Stimulated activated CD8-positive, alpha-beta memory T cell treated with anti-CD3 and anti-CD28 coated beads, Interleukin-4, amount 100 ng/mL, for 4 hours (primary cell): ENCODE measurements at places on chromosomes 13 and 19.

GRCh38 chr13:51003642-51004041, 94.1 kb downstream of the RNASEH2B start:
- DNase-seq: no peak

DNA sequence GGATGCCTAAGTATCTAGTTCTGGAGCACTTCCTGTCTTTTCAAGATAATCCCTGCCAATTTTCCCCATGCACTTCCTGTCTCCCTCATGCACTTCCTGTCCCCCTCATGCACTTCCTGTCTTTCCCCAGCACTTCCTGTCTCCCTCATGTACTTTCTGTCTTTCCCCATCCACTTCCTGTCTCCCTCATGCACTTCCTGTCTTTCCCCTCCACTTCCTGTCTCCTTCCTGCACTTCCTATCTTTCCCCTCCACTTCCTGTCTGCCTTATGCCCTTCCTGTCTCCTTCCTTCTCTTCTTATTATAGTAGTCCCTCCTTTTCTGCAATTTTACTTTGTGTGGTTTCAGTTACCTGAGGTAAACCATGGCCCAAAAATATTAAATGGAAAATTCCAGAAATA, 3.0 kb upstream of the TNNT1 start:
- DNase-seq: no peak

DNA sequence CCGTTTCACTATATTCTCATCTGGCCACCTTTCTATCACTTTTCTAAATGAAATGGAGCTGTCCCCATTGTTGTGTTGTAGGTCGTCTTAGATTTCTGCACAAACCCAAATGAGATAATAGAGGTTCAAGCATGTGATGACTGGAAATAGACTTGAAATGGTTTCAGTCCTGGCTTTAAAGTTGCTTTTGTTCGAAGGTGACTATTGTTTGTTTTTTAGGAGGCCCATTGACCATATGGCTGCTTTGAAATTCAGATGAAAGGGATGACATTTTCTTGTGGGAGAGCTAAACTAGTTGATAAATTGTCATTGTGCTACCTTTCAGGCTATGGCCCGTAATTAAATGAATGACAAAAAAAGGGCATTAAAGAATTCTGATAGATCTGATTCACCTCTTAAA, 583.7 kb downstream of the GPC6 start:
- no peak for DNase-seq

DNA sequence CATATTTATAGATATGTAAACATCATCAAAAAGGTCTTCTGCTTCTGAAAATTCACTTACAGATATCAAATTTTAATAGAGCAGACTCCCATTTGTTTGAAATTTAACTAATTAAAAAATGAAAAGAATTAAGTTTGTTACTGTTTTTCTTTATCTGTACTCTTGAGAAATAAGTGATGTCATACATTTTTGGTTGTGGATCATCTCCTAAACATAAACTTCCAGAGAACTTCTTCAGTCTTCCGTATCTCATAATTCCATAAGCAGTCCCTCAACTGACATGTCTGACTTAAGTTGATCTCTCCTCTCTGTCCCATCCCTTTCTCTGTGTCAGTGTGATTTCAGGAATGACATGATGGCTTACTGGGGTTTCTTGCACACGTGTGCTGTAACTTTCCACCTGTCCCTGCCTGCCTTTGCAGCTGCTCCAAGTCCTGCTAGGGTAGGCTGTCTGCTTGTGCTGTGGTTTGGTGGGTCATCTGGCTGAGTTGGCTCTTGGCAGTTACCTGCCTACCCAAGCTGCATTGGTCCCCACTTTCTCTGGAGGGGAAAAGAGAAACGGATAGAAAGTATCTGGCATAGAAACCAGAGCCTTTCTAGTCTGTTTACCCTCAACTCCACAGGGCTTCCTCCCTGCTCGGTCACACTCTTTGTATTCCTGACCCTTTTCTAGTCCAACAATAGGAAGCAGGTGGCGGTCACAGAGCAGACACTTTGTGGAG, 127.1 kb downstream of the GGACT start:
- no peak for DNase-seq

DNA sequence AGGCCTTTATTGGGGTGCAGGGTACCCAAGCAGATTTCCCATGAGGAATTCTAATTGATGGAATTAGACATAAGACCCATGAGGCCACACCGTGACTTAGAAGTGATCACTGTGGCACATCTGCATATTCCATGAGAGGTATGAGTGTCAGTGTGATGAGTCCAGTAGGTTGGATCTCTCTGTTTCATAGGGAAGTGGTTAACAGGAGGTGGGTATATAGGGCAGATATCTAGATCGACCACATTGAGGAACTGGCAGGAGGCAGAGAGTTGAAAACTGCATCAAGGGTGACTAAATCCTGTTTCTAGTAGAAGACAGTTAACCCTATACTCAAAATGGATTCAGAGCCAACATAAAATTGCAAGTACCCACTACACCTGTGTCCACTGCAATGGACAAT, 68.6 kb upstream of the MIR17HG start:
- no peak for DNase-seq

GRCh38 chr19:33960566-33960965, 163.9 kb downstream of the KCTD15 start:
- no peak for DNase-seq

- DNase-seq: no peak
Observed at GRCh38 chr13:110360598-110360997, 53.5 kb downstream of the COL4A2 start.

- no peak for DNase-seq
Observed at GRCh38 chr13:97387890-97388289, 46.1 kb upstream of the RAP2A start.

- no peak for DNase-seq
Observed at GRCh38 chr13:58300224-58300623, 668.7 kb downstream of the PCDH17 start.

GRCh38 chr13:23771552-23771951, 117.6 kb downstream of the MIPEP start:
- DNase-seq: no peak

GRCh38 chr13:109983447-109983846, 197.1 kb upstream of the IRS2 start:
- DNase-seq: no peak

DNA sequence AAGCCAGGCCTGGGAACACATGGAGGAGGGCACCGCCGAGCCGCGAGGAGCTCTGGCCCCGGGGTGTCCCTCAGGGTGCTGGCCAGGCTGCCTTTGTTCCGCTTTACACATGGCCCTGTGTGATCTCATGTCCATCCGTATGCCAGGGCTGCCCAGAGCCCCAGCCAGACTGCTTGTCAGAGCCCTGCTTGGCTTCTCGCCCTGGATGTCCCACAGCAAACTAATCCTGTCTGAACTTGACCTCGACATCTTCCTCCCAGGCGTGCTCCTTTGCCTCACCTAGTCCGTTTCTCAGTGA, 14.3 kb downstream of the BCKDHA start:
- DNase-seq: no peak

DNA sequence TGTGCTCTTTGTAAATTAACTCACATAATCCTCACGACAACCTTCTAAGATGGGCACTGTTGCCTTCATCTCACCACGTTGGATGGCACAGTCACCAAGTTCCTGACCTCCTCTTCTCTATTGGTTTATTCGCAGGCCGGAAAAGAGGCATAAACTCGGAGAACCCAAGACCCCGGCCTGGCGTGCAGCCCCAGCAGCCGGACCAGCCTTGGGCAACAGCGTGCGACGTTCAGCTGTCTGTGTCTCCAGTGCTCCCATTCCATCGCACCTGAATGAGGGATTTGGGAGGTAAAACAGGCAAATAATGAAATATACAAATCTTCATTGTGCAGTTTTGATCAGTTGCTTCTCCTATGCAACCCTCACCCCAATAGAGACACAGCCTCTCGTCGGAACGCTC, 34.5 kb upstream of the GAS6 start:
- DNase-seq: no peak

DNA sequence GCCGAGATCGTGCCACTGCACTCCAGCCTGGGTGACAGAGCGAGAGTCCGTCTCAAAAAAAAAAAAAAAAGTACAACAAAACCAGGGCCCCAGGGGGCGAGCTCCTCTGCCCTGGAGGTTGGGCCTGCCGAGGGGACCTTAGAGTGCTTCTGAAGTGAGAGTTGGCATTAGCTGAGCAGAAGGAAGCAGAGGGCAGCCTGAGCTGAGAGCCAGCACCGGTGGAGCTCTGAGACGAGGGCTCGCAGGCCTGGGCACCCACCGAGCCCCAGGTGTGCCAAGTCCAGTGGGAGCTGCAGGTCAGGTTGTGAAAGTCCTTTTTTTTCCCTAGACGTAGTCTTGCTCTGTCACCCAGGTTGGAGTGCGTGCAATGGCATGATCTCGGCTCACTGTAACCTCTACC, 46.0 kb downstream of the KDM4B start:
- DNase-seq: no peak

GRCh38 chr19:13001502-13002165, 6.4 kb downstream of the NFIX start:
- DNase-seq: no peak

- no peak for DNase-seq
Observed at GRCh38 chr13:24997367-24997967, 98.5 kb upstream of the PABPC3 start.

GRCh38 chr13:90184355-90184754, 1163.1 kb upstream of the MIR17HG start:
- no peak for DNase-seq

DNA sequence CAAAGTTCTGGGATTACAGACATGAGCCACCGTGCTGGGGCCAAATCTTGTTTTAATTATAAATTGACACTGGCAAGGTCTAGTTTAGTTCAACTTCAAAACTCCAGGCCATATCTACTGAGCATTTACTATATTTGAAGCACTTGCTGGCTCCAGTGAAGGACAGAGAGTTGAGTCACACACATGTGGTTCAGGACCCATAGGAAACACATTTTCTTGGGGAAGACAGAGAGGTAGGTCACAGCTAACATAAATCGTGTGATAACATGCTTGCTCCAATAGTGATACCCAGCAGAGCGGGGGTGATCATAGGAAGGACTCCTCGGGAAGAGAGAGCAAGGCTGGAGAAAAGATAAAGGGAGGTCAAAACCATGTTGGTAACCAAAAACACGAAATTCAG, 170.6 kb upstream of the TSC22D1 start:
- no peak for DNase-seq

DNA sequence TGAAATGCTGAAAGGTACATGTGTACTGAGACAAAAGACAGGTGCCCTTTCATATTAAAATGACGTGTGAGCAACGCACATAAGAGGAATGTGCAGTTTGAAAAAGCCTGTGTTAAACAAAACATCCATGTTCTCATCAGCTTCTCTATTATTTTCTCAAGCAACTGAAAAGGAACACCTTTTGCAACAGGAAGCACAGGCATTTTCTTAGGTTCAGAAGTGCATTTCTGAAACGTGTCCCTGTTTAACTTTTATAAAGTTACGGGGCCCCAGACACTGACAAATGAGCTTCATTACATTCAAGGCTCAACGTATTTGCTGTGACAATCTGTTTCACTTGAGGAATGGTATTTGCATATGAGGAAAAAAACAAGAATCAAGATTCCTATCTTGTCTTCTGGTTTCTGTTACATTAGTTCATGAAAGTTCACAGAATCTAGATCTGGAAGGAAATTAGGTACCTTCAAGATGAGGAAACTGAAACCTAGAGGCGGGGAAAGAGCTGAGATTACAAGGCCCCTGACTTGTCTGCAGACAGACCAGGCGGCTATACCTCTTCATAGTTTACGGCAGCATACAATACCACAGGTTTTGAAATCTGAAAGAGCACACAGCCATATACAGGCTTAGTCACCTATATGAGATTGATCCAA, 431.7 kb downstream of the KLF12 start:
- no peak for DNase-seq

DNA sequence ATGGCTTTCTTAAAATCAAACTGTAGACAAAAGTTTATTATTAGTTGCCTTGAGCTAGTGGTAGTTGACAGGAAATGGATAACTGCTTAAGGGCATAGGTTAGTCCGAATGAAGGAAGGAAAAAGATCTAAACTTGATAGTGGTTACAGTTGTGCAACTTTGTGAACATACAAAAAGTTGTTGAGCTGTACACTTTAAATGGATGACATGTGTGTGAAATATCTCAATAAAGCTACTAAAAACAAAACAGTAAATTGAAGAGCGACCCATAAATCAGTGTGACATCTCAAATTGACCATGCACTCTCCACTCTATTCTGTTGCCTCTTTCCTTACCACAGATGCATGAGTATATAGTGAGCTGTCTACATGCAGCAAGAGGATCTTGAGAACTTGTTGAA, 1757.8 kb downstream of the PCDH9 start:
- DNase-seq: no peak

GRCh38 chr19:38170334-38170733, 53.7 kb downstream of the DPF1 start:
- DNase-seq: no peak

- DNase-seq: no peak
Observed at GRCh38 chr13:20808874-20809273, 35.1 kb upstream of the EEF1AKMT1 start.

- no peak for DNase-seq
Observed at GRCh38 chr13:31826521-31826920, 87.2 kb downstream of the RXFP2 start.

GRCh38 chr13:77930430-77930829, 11.8 kb upstream of the EDNRB start:
- DNase-seq: no peak

- DNase-seq: no peak
Observed at GRCh38 chr13:45899406-45899805, 47.9 kb upstream of the SIAH3 start.

DNA sequence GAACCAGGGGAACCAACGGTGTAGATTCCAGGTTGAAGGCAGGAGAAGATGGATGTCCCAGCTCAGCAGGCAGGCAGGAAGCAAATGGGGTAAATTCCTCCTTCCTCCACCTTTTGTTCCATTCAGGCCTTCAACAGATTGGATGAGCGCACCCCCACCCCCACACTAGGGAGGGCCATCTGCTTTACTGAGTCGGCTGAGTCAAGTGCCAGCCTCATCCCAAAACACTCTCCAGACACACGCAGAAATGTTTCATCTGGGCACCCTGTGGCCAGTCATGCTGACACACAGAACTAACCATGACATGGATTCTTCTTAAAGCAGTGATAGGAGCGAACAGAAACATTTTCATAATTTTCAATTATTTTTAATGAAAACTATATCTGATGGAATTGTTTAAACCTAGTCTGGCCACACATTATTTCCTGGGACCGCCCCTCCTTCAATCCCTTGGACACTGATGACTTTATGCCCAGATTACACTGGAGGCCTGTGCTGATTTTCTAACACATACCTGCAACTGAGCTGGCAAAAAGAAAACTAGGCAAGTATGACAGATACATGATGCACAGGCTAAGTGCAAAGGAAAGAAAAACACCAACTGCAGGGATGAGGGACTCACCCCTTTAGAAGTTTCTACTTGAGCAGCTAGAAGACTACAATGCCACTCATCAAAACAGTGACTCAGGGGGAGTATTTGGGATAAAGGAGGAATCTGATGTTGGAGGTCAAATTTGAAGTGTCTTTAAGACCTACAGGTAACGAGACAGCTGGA, 154.2 kb downstream of the TNFRSF19 start:
- no peak for DNase-seq
